ENCODE measurements at places on chromosomes 12 and 14.

- DNase-seq: no peak
Observed at GRCh38 chr12:91608542-91608941, 425.9 kb upstream of the DCN start.

GRCh38 chr14:29265852-29266251 lies 499.3 kb downstream of the FOXG1 start:
- DNase-seq: no peak

GRCh38 chr12:124786061-124786964 lies 77.4 kb downstream of the SCARB1 start:
- DNase-seq: no peak

- DNase-seq: no peak
Observed at GRCh38 chr12:82479511-82479910, 121.2 kb downstream of the METTL25 start.

DNA sequence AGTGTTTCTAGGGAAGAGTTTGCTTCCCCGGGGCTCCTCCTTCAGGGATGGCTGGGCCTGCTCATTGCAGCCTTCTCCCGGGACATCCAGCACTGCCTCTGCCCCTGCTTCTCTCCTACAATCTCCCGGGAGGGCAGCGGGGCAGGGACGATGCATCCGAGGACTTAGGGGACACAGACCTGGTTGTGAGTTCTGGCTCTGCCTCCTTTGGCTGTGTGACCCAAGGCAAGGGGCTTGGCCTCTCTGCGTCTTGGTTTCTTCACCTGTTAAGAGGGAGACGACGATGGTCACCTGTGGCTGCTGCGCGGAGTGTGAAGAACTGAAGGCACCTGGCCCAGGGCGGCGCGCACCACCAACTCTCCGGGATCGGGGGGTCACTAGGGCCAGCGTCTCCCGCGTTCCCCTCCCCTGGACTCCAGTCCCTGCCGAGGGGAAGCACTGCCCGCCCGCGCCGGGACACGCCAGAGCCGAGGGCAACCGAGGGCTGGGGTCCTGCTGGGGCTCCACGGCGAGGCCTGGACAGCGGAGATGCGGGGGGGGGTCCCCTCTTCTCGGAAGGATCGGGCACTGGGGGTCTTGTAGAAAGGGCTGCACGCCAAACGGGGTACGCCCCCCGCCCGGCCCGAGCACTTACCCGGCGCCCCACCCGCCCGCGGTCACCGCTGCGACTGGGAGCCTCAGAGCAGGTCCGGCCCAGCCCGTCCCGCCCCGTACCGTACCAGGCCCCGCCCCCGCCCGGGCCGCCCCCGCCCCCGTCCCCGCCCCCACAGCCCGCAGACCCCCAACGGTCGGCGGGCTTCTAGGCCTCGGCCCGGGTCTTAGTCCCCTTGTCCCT lies at the start of gene HVCN1:
Gene HVCN1, minus strand, starts transcription at position 670 of the 835 bp plus-strand sequence. CDS start 5,870 bp downstream, outside the sequence.
- peak; percentile 23 for DNase-seq

- no peak for DNase-seq
Observed at GRCh38 chr12:129276361-129277060, 423.2 kb downstream of the GLT1D1 start.

DNA sequence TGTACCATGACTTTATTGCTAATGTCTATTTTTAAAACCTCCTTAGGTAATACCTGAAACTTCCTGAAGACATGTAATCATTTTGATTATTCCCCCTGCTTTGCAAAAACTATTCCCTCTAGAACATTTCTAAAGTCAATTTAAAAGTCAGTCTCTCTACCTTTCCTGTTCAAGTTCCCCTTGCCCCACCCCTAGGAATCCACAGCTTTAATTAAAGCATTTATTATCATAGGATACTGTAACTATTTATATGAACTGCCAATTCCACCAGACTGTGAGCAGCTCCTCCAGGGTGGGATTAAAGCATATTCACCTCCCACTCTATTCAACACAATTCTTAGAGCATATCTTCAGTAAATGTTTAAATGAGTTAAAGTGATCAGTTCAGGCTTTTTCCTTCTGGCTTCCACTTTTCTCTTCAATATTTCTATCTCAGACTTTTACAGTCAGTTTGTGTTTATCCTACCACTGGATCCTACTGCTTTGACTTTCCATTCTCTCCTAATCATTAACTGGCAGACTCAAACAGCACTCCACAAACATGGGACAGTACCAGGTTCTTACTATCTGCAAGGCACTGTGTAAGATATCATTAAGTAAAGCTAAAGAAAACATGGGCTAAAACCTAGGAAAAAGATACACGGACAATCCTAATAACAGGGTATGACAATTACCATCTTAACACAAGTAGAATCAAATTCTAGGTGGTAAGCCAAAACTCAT lies 39.1 kb downstream of the PTPN21 start:
- no peak for DNase-seq

DNA sequence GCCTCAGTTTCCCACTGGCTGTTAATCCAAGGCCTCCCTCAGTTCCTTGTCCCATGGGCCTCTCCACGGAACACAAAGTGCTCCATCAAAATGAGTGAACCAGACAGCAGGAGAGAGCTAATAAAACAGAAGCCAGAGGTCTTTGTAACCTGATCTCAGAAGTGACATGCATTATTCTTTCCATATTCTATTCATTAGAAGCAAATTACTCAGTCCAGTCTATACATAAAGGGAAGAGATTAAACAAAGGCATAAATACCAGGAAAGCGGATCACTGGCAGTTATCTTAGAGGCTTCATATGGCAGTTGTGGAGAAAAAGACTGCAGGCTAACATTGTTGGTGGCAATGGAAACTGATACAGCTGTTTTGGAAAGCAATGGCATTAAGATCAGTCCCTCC lies 170.6 kb upstream of the GARIN6 start:
- DNase-seq: no peak

DNA sequence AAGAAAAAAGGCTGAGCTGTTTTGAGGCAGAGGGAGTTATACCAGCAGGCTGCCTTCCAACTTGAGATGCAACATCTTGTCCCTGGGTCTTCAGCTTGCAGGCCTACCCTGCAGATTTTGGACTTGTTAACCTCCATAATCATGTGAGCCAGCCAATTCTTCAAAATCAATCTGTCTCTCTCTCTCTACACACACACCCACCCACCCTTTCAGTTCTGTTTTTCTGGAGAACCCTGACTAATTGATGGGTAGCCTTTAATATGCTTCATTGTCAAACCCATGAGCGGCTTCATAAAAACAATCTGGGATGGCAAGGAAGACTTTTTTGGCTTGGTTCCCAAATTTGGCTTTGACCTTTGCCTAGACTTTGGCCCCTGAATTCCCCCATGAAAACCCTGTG lies 113.9 kb downstream of the TMX1 start:
- no peak for DNase-seq

GRCh38 chr12:175250-175649 lies 38.7 kb downstream of the SLC6A12 start:
- no peak for DNase-seq

DNA sequence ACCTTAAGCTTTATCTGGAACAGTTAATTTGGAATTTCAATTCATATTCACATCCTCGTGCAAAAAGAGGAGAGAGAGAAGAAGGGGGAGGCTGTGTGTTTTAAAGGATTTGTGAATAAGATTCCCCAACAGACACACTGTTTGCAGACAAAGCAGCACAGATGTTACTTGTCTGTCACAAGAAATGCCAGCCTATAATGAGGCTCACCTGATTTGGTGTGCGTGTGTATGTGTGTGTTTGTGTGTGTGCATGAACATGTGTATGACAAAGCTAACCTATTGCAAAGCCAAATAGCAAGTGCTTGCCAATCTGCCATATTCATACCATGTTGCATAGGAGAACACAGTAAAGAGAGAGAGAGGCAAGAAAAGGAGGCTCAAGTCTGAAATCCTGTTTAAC lies 361.6 kb upstream of the NOVA1 start:
- no peak for DNase-seq

DNA sequence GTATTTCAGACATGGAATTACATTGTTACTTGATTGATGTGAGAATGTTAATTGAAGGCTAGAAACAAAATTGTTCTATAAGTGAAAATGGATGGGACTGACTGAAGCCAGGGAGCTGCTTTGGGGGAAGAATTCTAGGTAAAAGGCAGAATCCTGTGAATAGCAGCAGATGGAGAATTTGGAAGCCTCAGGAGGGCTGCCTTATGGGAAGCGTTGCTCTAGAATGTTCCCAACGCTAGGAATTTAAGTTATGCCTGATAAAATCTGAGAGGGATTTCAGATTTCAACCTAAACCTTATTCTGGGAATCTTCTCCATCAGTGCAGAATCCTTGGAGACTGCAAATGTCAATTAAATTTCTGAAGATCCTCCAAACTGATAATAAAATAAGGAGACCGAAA lies 858.2 kb upstream of the FLRT2 start:
- no peak for DNase-seq

DNA sequence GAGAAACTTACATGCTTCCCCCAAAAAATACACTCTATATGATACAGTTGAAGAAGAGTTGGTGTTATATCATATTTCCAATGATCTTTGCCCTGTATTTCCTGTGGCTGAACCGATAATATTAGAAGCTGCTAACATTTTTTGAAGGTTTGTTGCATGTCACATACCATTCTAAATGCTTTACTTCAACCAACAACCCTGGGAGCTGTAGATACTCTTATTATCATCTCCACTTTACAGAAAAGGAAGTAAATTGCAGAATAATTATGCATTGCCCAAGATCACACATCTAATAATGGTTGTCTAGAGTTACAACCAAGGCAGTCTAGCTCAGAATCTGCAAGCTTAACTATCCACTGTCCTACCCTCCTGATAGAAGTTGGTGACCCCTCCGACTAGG lies 182.8 kb downstream of the NUAK1 start:
- no peak for DNase-seq
